ENCODE measurements at places on chromosomes 6 and 20. TPM values are rescaled to one million over a fixed set of nuclear protein-coding genes. Genes with fewer than 3 reads are reported as not detected.

GRCh38 chr6:15929685-15930084 is 199.2 kb upstream of the MYLIP start:
- no peak for DNase-seq

The MRPS10 gene
- 84.4 TPM for total RNA-seq

DNA sequence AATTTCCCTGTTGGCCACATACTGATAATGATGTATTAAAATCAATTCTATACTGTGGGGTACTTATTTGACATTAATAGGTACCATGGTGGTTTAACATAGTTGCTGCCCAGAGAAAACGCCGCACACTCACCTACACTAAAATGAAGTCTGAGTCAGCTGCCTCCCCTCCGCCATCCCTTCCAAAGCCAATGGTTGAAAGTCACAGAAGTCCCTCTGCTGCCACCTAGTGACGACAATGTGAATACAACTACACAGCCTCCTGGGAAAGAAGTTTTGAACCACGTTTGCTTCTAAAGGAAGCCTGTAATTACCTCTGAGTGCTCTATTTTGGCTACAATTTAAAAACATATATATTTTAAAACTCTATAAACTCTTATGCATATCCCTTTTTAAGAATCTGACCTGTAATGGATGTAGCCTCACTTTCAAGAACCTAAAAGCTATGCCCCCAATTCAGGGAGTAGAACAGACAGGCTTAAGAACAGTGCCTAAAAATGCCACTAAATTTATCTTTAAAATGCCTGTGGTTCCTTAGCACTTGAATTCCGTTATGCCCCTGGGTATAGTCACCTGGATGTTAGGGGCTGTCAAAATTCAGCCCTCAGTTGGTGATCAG is 20.6 kb upstream of the ECI2 start:
- DNase-seq, result peak; percentile 78

GRCh38 chr20:38945012-38945411 is 17.1 kb upstream of the DHX35 start:
- DNase-seq, result no peak

- no peak for DNase-seq
Measured at GRCh38 chr20:60326821-60327220, 368.6 kb downstream of the CDH26 start.

The PRSS16 gene
- 4.1 TPM for total RNA-seq

The SAPCD1 gene
- total RNA-seq, result 4.7 TPM
